ENCODE measurements at places on chromosomes 11 and 22. TPM values are rescaled to one million over a fixed set of nuclear protein-coding genes. Genes with fewer than 3 reads are reported as not detected.

- no peak overlapping the region for H3K4me3 ChIP-seq
- peaks cover 22% of the 10 kb centered on the region for H3K36me3 ChIP-seq
- no peak overlapping the region for H3K27ac ChIP-seq
Observed at GRCh38 chr11:44189986-44190882, 94.8 kb downstream of the EXT2 start.

GRCh38 chr22:43955883-43956782, 891 bp downstream of the SAMM50 start:
- H3K4me3 ChIP-seq: peak overlapping the region; percentile 97
- H3K27me3 ChIP-seq: no peaks in the 10 kb centered on the region

- H3K27me3 ChIP-seq: peaks cover 26% of the 10 kb centered on the region
- H3K4me3 ChIP-seq: no peak overlapping the region
- no peak overlapping the region for H3K27ac ChIP-seq
- H3K36me3 ChIP-seq: no peaks in the 10 kb centered on the region
Observed at GRCh38 chr22:29722587-29722986, 2.8 kb downstream of the CABP7 start.

DNA sequence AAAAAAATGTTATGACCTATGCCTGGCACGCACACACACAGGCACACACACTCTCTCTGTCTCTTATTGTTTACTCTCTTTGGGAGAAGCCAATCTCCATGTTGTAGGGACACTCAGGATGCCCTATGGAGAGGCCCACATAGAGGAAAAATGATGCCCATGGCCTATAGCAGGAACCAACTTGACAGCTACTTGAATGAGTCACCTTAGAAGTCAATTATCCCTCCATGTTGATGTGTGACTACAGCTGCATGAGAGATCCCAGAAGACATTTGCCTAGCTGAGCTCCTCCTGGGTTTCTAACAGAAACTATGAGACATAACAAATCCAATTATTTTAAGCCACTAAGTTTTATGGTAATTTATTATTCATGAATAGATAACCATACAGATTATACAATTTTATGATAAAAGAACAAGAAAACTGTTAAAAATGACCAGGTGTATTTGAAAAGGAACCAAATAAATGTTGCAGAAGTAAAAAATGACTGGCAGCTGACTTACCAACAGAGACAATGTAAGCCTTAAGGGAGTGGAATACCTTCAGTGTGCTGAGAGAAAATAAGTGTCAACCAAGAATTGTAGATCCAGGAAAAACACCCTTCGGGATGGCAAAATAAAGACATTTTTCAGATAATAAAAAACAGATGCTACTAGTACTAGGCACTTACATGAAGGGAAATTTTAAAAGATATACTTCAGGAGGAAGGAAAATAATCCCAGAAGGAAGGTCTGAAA, 403.7 kb upstream of the SYN3 start:
- H3K4me3 ChIP-seq: no peak overlapping the region
- no peak for DNase-seq
- H3K27ac ChIP-seq: no peak overlapping the region
- H3K27me3 ChIP-seq: no peaks in the 10 kb centered on the region
- H3K4me1 ChIP-seq: no peaks in the 10 kb centered on the region

GRCh38 chr22:43854786-43855271, 7.5 kb downstream of the SULT4A1 start:
- H3K27me3 ChIP-seq: peaks cover 6% of the 10 kb centered on the region
- no peak overlapping the region for H3K27ac ChIP-seq
- no peak for DNase-seq
- no peaks in the 10 kb centered on the region for H3K36me3 ChIP-seq
- no peaks in the 10 kb centered on the region for H3K4me1 ChIP-seq

GRCh38 chr11:112632866-112633505, 328.2 kb upstream of the NCAM1 start:
- H3K4me3 ChIP-seq: no peak overlapping the region
- no peaks in the 10 kb centered on the region for H3K4me1 ChIP-seq
- no peak overlapping the region for H3K27ac ChIP-seq
- H3K27me3 ChIP-seq: peaks cover 7% of the 10 kb centered on the region

DNA sequence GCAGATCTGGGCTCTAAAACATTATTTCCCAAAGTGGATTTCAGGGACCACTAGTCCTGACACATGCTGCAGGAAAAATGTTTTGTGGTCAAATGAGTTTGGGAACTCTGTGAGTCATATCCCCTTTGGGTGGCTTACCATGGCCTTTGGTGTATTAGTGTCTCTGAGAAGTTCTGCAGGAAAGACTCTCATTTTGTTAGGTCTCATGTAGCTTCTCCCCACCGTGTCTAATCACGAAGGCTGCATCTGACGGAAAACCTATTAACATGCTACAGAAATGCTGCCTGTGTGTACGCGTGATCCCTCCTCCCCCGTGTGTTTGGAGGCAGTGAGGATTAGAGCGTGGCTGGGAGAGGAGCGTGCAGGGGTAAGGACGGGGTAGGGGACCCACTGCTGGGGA, 191.7 kb downstream of the ST3GAL4 start:
- H3K27me3 ChIP-seq: peaks cover 10% of the 10 kb centered on the region
- no peak overlapping the region for H3K27ac ChIP-seq
- DNase-seq: no peak
- H3K4me1 ChIP-seq: no peaks in the 10 kb centered on the region
- no peaks in the 10 kb centered on the region for H3K36me3 ChIP-seq

- H3K27me3 ChIP-seq: no peaks in the 10 kb centered on the region
- no peak overlapping the region for H3K27ac ChIP-seq
- no peak for DNase-seq
- H3K4me3 ChIP-seq: no peak overlapping the region
- no peaks in the 10 kb centered on the region for H3K36me3 ChIP-seq
Observed at GRCh38 chr11:82118946-82119345, 614.7 kb downstream of the FAM181B start.

Gene CST6
- total RNA-seq: 2.0 TPM

Gene LDHA
- 1,455 TPM for total RNA-seq

Gene OR5D13
- not detected for total RNA-seq
